Activated T-cell treated with anti-CD3 and anti-CD28 coated beads for 4 hours (primary cell): ENCODE measurements at places on chromosomes 6 and 20.
A peak's percentile ranks its signal among the peaks of the same experiment; 100 is the strongest.

GRCh38 chr6:107495196-107495643 lies 5.3 kb downstream of the SOBP start:
- no peak for DNase-seq

- no peak for DNase-seq
These were observed 87.7 kb downstream of the TRMT6 start for GRCh38 chr20:5862703-5863039.

DNA sequence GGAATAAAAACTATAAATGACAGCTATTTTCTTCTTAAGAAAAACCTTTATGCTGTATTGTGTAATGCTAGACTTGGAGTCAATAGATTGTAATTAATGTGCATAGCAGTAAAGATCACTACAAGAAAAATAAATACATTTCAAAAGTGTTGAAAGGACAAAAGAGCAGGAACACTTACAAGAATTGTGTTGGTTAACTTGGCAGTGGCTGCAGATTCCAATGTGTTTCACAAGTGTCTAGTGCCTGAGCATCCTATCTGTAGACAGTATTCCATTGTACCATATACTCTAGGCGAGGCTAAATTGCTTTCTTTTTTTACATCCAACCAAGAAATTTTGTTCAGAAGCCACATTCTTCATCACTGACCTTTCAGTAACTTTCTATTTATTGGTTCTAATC lies 924.1 kb downstream of the EPHA7 start:
- DNase-seq: no peak

DNA sequence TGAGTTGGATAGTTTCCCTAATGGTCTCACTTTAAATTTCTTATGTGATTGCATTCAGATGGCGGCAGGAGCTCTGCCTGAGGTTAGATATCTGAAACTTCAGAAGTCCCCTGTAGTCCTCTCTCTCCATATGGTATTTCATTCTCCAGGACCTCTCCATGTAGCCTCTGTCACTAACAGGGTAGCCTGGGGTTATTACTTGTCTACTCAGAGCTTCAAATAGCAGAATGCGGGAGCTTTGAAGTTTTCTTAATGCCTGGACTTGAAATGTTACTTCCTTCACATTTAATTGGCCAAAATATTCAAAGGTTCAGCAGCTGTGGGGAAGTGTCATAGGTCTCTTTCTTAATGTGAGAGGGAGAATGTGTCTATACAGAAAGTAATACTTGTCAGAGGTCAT lies 1370.4 kb downstream of the GRIK2 start:
- no peak for DNase-seq

DNA sequence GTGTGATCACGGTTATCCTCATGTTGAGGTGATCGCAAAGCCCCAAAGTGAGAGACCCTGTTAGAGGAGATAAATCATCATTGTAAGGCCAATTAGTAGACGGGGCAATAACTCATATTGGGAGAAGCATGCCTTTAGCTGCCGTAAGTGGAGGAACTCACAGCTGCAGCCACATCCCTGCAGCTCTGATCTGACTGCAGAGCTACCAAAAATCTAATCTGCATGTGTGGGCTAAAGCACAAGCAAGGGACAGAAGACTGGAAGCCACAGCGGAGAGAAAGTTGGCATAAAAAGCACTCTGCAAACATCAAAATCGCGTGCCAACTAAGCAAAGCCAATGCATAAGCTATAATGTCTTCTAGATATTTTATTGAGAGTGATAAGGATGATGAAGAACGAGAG lies 79.8 kb downstream of the TBC1D7 start:
- DNase-seq: no peak

DNA sequence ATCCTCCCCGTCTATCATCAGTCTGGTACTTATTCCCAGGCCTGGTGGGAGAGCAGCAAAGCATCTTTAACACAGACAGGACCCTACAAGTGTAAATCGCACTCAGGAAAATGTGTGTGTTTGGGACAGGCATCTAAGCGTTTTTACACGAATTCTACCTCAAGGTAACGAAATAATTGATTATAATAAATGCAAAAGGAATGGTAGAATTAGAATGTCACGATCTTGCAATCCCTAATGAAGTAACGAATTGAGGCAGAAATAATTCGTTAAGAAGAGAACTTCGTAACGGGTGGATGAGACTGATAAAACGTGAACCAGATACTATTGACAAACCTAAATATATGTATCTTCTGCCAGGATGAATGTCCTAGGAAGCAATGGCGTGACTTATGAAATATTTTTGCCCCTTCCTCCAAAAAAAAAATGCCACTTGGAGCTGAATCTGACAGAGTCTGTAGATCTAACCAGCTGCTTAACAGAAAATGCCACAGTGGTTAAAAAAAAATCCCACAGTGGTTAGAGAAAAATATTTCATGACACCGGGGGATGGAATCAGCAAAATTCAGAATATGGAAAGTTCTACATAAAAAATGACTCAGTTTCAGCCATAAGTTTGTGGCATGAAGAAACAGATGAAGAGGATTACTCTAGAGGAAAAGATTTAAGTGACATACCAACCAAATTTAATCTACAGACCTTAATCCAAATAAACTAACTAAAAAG lies 68.7 kb downstream of the F13A1 start:
- DNase-seq: no peak

DNA sequence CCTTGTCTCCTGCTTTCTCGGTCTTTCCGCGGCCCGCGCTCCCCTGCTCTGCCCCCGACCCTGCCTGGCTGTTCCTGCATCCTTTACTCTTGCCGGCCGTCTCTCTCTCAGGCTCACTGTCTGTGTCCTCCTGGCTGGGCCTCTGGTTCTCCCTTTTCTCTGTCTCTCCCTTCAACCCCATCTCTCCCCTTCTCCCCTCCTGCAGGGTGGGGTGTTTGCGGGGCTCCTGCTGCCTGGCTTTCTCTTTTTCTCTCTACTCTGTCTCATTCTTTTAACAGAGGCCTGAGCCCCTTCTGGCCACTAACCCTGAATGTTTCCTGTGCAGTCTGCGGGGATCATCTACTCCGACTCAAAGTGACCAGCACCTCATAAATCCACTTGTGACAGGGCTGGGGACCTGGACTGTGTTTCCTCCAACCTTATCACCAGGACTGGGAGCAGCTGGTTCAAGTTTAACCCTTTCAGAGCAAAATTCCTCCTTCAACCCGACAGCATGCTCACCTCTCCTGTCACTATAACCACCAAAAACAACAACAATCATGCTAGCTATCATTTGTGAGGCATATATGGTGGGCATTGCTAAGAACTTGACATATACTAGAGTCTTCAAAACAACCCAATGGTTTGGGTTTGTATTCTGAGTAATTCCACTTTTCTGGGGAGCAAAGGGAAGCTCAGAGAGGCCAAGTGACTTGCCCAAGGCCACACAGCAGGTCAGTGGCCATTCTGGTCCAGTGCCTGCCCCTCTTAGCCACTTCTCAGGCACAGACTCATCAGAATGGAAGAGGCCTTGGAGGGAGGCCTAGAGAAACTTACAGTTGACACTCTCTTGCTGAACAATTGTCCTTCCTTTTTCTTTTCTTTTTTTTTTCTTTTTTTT lies 811 bp upstream of the RSPO4 start:
- DNase-seq: no peak

DNA sequence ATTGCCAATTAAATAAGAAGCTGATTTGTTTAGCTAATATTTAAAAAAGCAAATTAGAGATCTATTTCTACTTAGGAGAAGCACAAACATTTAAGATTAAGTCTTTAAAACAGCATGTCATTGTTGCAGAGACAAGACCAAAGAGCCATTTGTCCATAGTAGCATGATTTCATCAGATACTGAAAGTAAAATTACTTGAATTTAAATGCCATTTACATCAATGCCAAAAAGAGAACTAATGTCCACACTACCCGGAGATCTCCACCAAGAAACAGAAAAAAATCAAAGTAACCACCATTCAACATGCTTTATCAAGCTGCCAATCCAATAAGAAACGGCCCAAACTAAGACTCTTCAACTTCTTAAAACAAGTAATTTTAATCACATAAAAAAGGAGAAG lies 15.7 kb downstream of the AURKA start:
- DNase-seq: no peak

DNA sequence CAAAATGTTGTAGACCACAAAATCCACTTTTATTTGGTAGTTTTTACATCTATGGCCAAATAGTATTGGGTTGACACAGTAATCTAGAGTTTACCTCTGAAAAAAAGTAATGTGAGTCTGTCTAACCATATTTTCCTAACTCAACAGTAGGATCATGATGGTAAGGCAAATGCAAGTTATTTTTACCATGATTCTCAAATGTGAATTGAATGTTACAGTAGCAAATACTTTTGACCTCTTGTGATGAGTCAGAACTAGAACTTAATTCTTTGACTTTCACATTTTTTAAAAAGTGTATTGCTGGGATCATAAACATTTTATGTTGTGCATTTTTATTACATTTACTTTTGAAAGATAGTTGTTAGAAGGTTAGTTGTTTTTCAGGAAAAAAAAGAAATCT lies 22.0 kb downstream of the RNF146 start:
- no peak for DNase-seq

- DNase-seq: no peak
These were observed 77.8 kb downstream of the PLCB4 start for GRCh38 chr20:9146649-9147048.

GRCh38 chr20:63102721-63103375 lies 96.1 kb upstream of the BHLHE23 start:
- peak; percentile 50 for DNase-seq

DNA sequence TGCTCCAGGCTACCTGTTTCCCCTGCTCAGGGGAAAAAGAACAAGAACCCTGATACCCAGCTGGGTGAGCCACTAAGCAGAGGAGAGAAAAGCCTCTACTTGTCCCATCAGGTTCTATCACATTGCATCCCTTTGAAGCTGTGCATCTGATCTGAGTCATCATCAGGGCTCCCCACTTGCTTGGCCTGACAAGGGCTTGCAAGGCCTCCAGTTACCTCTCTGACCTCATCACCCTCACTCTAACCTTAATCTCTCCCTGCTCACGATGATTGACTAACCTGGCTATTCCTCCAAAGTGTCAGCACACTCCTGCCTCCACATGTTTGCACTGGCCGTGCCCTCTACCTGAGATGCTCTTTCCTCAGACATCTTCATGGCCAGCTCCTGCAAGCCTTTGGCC lies 309.5 kb upstream of the CHD6 start:
- no peak for DNase-seq
